Progenitor cell of endocrine pancreas (in vitro differentiated cells): ENCODE measurements at places on chromosomes 12 and 14.
A peak's percentile ranks its signal among the peaks of the same experiment; 100 is the strongest.

GRCh38 chr14:35858521-35859209, 32.5 kb downstream of the BRMS1L start:
- H3K27me3 ChIP-seq, result no peaks in the 10 kb centered on the region
- DNase-seq, result no peak
- H3K4me1 ChIP-seq, result no peaks in the 10 kb centered on the region
- H3K4me3 ChIP-seq, result no peak overlapping the region
- no peak overlapping the region for H3K27ac ChIP-seq

DNA sequence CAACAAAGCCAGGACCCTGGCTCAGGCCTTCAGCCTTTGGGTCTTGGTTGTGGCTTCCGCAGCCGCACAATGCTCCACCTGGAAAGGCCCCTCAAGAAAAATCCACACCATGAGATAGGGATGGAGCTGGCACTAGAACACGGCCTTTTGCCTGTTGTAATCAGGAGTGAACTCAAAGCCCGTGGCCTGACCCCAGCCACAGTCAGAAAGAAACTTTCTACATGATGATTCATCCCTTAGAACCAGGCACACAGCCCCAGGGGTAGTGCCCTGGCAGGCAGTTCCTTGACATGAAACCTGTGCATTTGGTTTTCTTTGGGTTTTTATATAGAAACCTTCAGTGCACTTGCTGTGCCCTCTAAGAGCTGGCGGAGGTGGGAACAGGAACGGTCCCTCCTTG, 5.1 kb downstream of the CLMN start:
- no peak overlapping the region for H3K27ac ChIP-seq
- peaks cover 15% of the 10 kb centered on the region for H3K4me1 ChIP-seq
- H3K4me3 ChIP-seq, result no peak overlapping the region
- peaks cover 2% of the 10 kb centered on the region for H3K36me3 ChIP-seq
- peaks cover 31% of the 10 kb centered on the region for H3K27me3 ChIP-seq

GRCh38 chr12:94595152-94595551, 55.2 kb downstream of the TMCC3 start:
- no peak for DNase-seq
- H3K4me1 ChIP-seq, result peaks cover 19% of the 10 kb centered on the region
- no peaks in the 10 kb centered on the region for H3K36me3 ChIP-seq
- no peak overlapping the region for H3K4me3 ChIP-seq
- H3K27me3 ChIP-seq, result no peaks in the 10 kb centered on the region
- no peak overlapping the region for H3K27ac ChIP-seq

GRCh38 chr14:50835280-50835679, 4.3 kb upstream of the NIN start:
- H3K27me3 ChIP-seq, result peaks cover 85% of the 10 kb centered on the region
- H3K4me3 ChIP-seq, result no peak overlapping the region

DNA sequence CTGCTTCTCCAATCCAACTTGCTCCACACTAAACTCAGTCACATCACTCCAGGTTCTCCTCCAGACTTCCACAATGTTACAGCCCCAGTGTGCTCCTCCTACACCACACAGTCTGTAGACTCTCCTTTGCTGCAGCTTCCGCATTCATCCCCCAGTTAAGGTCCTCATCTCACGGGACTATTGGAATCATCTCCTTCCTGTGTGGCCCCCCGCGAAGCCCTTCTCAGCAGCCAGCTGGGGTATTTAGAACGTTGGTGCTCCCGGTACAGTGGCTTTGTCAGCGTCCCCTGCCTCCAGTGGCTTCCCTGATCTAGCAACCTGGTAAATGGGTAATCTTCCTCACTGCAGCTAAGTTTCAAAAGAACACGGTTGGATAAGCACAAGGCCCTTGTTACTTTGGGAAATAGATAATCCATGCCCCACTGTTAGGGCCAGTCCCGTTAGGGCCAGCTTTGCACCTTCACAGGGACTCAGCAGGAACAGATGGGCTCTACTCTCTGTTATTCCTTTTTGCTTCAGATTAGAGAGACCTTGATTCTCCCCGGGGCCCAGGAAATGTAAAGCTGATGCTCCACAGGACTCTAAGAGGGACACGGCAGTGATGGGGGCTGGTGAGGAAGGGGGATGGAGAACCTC, 823 bp upstream of the TSPAN11 start:
- H3K4me3 ChIP-seq, result peak overlapping the region; percentile 67
- peaks cover 57% of the 10 kb centered on the region for H3K27me3 ChIP-seq
- H3K36me3 ChIP-seq, result no peaks in the 10 kb centered on the region

GRCh38 chr12:18361433-18361832, 100.1 kb downstream of the PIK3C2G start:
- H3K27me3 ChIP-seq, result no peaks in the 10 kb centered on the region
- DNase-seq, result no peak
- no peak overlapping the region for H3K27ac ChIP-seq
- peaks cover 2% of the 10 kb centered on the region for H3K4me1 ChIP-seq

DNA sequence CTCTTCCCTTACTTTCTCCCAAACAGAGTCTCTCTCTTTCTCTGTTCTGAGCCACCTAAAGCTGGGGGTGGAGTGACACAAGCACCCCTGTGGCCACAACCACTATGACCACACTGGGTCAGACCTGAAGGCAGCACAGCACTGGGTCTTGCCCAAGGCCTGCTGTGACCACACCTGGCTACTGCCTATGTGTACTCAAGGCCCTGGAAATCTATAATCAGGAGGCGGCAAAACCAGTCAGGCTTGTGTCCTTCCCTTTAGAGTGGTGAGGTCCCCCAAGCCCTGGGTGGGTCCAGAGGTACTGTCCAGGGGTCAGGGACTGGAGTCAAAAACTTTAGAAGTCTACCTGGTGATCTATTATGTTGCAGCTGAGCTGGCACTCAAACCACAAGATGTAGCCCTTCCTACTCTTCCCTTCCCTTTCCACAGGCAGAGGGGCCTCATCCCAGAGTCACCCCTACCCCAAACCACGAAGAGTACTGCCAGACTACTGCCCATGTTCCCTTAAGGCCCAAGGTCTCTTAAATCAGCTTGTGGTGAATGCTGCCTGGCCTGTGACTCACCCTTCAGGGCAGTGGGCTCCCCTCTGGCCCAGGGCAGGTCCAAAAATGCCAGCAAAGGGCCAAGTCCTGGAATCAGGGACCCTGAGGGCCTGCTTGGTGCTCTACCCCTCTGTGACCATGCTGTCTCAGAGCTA, 179.8 kb upstream of the DYRK2 start:
- no peak for DNase-seq
- H3K27me3 ChIP-seq, result peaks cover 2% of the 10 kb centered on the region
- H3K27ac ChIP-seq, result no peak overlapping the region
- H3K4me3 ChIP-seq, result no peak overlapping the region
- peaks cover 4% of the 10 kb centered on the region for H3K4me1 ChIP-seq
- H3K36me3 ChIP-seq, result no peaks in the 10 kb centered on the region

- H3K36me3 ChIP-seq, result no peaks in the 10 kb centered on the region
- H3K4me1 ChIP-seq, result no peaks in the 10 kb centered on the region
- no peak overlapping the region for H3K4me3 ChIP-seq
- DNase-seq, result no peak
Measured at GRCh38 chr14:57559576-57559975, 65.9 kb upstream of the CCDC198 start.

GRCh38 chr12:99119449-99119848, 474.4 kb downstream of the APAF1 start:
- no peak overlapping the region for H3K27ac ChIP-seq
- DNase-seq, result no peak
- no peaks in the 10 kb centered on the region for H3K27me3 ChIP-seq

GRCh38 chr12:107670999-107671643, 14.5 kb upstream of the PWP1 start:
- H3K4me3 ChIP-seq, result no peak overlapping the region
- DNase-seq, result peak; percentile 15
- H3K36me3 ChIP-seq, result no peaks in the 10 kb centered on the region
- H3K4me1 ChIP-seq, result no peaks in the 10 kb centered on the region
- no peak overlapping the region for H3K27ac ChIP-seq

- no peak for DNase-seq
- no peaks in the 10 kb centered on the region for H3K36me3 ChIP-seq
- no peaks in the 10 kb centered on the region for H3K4me1 ChIP-seq
- H3K27me3 ChIP-seq, result no peaks in the 10 kb centered on the region
Measured at GRCh38 chr12:21715386-21715785, 57.7 kb upstream of the LDHB start.

- H3K27ac ChIP-seq, result peak overlapping the region; percentile 48
- no peak overlapping the region for H3K4me3 ChIP-seq
- H3K36me3 ChIP-seq, result no peaks in the 10 kb centered on the region
- H3K27me3 ChIP-seq, result no peaks in the 10 kb centered on the region
Measured at GRCh38 chr14:90795744-90796143, 20.5 kb downstream of the TTC7B start.

DNA sequence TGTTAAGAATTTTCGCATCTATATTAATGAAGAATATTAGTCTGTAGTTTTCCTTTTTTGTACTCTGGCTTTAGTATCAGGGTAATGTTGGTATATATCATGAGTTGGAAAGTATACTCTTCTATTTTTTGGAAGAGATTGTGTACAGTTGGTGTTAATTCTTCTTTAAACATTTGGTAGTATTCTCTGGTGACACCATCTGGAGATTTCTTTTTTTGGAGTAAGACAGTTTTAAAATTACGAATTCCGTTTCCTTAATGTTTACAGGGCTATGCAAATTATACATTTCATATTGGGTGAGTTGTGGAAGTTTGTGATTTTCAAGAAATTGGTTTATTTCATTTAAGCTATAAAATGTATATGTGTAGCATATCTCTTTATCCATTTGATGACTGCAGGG, 183.8 kb upstream of the NOS1 start:
- DNase-seq, result no peak
- H3K36me3 ChIP-seq, result peaks cover 1% of the 10 kb centered on the region
- H3K4me1 ChIP-seq, result no peaks in the 10 kb centered on the region
- H3K27me3 ChIP-seq, result peaks cover 42% of the 10 kb centered on the region
- H3K4me3 ChIP-seq, result no peak overlapping the region

GRCh38 chr12:5081016-5081415, 37.3 kb downstream of the KCNA5 start:
- H3K27me3 ChIP-seq, result peaks cover 66% of the 10 kb centered on the region
- no peak overlapping the region for H3K27ac ChIP-seq
- H3K36me3 ChIP-seq, result no peaks in the 10 kb centered on the region
- H3K4me3 ChIP-seq, result no peak overlapping the region

DNA sequence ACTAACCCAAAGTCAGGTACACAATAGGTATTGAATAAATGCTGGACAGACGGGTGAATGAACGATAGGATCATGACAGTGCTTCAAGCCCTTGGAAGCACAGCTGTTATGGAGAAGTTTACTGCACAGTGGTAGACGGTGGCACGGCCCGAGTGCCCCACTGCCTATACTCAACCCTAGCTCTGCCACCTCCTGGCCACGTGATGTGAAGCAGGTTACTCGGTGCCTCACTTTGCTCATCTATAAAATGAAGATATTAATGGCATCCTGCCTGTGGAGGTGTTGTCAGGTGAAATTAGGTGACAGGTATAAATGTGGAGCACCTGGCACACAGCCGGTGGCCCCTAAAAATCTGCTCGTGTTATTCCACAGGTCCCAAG, 5.8 kb downstream of the ASB2 start:
- DNase-seq, result no peak
- H3K27ac ChIP-seq, result no peak overlapping the region
- H3K27me3 ChIP-seq, result peaks cover 26% of the 10 kb centered on the region
- no peaks in the 10 kb centered on the region for H3K36me3 ChIP-seq

GRCh38 chr14:103395244-103395643, 10.0 kb downstream of the MARK3 start:
- no peaks in the 10 kb centered on the region for H3K36me3 ChIP-seq
- no peak overlapping the region for H3K4me3 ChIP-seq
- peaks cover 37% of the 10 kb centered on the region for H3K4me1 ChIP-seq
- no peaks in the 10 kb centered on the region for H3K27me3 ChIP-seq

DNA sequence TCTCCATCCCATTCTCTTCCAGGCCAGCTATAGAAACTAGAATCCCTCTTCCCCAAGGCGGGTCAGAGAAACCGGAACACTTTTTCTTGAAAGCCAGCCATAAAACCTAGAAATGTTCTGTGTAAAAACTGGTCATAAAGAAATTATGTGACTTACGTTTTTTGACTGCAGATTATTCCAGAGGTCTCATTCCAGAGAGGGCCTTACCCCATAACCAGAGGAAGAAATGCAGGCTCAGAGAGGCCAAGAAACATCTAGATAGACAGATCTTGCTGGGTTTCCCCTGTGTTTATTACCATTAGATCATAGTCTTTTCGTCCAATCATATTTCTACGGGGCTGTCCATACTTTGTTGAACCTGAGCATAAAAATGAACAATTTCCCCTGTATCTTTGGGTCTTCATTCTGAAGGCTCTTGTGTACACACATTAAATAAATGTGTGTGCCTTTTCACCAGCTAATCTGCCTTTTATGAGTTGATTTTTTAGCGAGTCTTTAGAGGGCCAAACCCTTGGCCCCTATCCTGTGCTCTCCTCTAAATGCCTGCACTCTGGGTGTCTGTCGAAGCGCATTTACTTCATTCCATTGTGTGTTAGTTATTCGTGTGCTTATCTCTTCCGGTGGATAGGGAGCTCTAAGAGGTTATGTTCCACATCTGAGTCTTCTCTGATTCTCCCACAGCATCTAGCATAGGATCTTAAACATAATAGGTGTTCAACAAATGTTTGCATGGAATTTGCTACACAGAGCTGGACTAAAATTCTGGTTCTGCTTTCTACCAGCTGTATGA, 163.0 kb downstream of the ADCK1 start:
- H3K27me3 ChIP-seq, result peaks cover 21% of the 10 kb centered on the region
- H3K4me3 ChIP-seq, result no peak overlapping the region
- H3K27ac ChIP-seq, result no peak overlapping the region
- DNase-seq, result no peak
- H3K4me1 ChIP-seq, result peaks cover 4% of the 10 kb centered on the region

- no peak overlapping the region for H3K4me3 ChIP-seq
- H3K36me3 ChIP-seq, result no peaks in the 10 kb centered on the region
- H3K4me1 ChIP-seq, result peaks cover 26% of the 10 kb centered on the region
- no peaks in the 10 kb centered on the region for H3K27me3 ChIP-seq
- no peak for DNase-seq
Measured at GRCh38 chr12:31519511-31519910, 71.4 kb downstream of the DENND5B start.

DNA sequence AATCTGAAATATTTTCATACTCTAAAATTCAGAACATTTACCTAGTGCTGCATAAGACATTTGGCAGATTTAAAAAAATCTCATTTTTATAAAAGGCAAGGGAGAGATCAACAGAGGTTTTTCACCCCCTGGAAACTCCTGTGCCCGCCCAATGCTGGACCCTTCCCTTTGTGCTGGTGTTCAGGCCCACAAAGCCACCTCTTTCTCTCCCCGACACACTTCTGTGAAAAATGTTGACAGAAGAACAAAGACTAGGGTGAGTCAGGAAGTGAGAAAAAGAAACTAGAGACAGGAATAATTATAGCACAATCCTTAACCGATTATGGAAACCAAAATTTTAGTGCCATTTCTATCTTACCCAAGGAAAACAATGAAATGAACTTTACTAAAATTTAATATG, 197.7 kb upstream of the STXBP6 start:
- H3K36me3 ChIP-seq, result no peaks in the 10 kb centered on the region
- H3K27me3 ChIP-seq, result no peaks in the 10 kb centered on the region
- no peak overlapping the region for H3K27ac ChIP-seq
- no peak for DNase-seq
- no peak overlapping the region for H3K4me3 ChIP-seq
